ENCODE measurements at places on chromosomes 7 and 10.

DNA sequence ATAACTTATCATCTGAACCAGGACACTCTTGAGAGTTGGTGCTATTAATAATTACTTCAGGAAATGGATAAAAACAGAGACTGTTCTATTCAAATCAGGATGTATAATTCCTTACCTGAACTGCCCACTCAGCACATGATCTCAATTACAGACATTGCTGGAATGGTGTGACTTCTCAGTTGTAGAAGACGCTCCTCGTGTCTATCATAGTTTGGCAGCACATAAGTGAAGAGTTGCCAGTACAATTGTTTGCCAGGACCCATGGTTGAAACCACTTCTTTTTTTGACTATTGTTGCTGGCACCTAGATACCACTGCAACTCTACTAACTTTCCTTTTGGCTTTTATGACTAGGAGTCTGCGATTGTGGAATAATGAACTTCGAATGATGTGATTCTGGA is 105.4 kb downstream of the ZNF365 start:
- no peak for DNase-seq

GRCh38 chr10:66838656-66839055 is 87.2 kb upstream of the LRRTM3 start:
- DNase-seq = no peak

- no peak for DNase-seq
These were observed 309.2 kb downstream of the GFRA1 start for GRCh38 chr10:115963848-115964247.

DNA sequence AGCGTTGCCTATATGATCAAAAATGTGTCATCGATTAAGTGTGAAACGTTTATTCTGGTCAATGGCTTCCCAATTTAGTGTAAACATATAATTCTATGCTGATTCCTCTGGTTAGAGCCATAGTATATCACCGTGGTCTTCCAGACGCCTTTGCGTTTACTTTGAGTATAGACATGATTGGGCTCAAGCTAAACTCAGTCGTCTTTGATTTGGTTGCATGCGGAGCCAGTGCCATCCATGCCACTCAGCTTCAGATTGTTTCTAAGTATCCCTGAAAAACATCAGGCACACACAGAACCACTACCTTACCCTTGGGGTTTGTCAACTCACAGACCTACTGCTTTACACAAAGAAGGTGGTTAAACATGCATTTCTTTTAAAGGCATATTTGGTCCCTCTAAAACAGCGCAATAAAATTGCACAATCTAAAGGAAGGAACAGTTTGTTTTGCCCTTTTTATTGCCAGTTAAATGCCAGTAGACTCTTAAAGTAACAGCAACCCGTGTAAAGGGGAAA is 273.6 kb upstream of the KLF6 start:
- DNase-seq = no peak

- DNase-seq = no peak
These were observed 82.6 kb downstream of the CACNB2 start for GRCh38 chr10:18222866-18223265.

DNA sequence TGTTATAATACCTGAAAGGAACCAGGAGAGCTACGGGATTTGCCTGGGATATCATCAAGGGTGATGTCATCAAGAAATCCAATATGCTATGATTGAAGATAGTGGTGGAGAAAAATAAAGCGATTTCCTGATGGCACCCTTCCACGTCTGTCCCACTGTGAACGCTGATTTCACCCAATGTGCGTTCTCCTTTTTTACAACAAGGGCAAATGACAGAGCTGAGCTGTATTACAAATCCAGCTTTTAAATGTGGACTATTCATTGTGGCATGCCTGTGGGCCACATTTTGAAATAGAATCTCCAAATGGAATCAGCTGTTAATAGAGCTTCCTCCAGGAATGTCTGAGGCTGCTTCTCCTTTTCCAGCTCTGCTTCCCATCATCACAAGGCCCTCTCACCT is 23.3 kb downstream of the SLC13A4 start:
- DNase-seq = no peak

DNA sequence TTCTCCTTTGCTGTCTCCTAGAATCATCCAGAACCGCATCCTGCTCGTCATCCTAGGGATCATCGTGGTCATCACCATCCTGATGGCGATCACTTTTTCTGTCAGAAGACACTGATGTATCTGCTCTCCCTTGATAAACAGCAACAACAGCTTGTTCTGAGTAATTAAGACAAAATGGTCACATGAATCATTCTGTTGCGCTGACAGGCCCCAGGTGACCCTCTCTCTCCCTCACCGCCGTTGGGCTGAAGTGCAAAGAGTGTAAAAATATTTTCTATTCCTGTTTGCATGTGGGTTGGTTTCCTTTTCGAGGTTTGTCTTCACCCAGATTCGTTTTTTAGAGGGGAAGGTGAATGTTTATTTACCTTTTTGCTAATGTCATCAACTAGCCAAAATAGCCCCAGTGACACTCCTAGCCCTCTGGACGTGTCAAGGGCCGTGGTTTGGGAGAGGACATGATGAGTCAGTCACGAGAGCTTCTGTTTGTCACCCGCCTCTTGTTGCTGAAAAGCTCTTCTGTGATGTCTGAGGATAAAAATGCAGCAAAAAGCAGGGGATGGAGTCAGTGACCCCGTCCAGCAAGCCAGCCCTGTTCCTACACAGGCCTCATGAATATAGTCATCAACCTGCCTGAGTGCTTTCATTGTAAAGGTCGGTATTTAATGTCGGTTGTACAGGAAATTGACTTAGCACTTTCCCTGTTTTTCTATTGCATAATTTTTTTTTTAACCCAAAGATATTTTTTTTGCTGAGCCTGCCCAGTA is 134.6 kb upstream of the TCF7L2 start:
- DNase-seq = peak; percentile 36

DNA sequence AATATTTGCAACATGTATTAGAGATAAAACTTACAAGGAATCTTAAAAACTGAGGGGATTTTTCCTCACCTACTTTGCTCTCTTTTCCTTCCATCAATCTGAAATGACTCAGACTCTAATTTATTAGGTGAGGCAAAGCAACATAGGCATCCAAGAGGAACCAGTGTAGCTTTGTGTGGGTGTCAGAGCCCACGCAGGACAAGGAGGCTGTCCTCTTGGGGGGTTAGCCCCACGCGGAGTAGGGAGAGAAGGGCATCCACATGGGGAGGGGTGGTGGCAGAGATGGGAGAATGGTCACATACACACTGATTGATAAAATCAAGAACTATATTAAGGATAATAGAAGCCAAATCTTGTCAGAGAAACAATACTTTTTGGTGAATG is 33.8 kb upstream of the ARMS2 start:
- DNase-seq = no peak

- no peak for DNase-seq
These were observed 5.0 kb downstream of the ZRANB1 start for GRCh38 chr10:124946945-124947344.

DNA sequence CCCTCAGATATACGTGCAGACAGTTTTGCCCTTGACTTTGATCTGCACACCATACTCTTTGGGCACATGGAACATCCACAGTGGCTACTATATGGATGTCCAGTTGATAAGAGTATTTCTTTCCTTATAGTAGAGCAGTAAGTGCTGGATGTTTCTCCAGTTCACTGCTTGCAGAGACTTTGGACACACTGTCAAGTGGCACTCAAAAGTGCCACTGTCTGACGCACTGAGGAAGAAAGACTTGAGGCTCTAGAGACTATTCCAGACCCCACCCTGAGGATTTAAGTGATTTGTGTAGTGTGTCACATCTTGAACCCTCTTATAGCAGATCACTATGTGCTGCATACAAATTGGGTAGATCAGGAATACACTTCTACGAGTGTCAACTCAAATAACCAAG is 179.1 kb downstream of the GNAI1 start:
- no peak for DNase-seq

DNA sequence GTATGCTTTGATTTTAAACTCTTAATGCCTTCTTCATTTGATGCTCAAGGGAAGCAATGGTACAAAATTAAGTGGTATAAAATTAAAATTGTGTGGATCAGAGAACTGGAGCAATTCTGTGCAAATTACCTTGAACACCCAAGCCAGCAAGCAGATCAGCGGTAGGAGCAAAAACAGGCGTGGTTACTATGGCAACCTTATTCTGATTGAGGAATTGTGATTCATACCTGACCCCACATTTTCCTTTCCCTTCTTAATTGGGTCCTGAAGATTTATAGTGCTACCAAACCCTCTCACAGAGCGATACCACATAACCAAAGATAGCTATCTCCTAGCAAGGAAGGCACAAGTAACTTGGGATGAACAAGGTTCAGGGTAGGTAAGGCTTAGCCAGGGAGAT is 72.5 kb upstream of the FZD1 start:
- no peak for DNase-seq

GRCh38 chr10:122379537-122379936 is 5.0 kb downstream of the PLEKHA1 start:
- DNase-seq = no peak

GRCh38 chr10:70820976-70821750 is 5.4 kb downstream of the SGPL1 start:
- no peak for DNase-seq

DNA sequence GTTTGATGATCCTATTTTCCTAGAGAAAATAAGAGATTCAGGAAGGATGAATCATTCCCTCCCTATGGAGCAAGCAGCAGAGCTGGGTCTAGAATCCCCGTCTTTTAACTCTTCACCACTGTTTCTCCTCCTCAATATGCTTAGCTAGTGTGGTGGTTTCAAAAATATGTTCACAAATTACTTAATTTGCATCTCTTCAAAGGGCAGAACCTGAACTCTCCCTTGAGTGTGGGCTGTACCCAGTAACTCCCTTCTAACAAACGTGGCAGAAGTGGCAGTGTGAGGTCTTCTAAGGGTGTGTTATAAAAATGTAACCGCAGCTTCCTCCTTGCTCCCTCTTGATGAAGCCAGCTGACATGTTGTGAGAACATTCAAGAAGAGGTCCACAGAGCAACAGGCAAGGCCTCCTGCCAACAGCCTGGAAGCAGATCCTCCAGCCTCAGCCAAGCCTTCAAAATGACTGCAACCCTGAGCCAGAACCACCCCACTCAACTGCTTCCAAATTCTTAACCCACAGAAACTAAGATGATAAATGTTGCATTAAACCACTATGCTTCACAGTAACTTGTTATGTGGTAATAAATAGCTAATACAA is 36.6 kb downstream of the SRPK2 start:
- DNase-seq = peak; percentile 91

- DNase-seq = no peak
These were observed 56.7 kb downstream of the NPY start for GRCh38 chr7:24340727-24341126.

- DNase-seq = no peak
These were observed 64.5 kb downstream of the RAMP3 start for GRCh38 chr7:45221896-45222604.

DNA sequence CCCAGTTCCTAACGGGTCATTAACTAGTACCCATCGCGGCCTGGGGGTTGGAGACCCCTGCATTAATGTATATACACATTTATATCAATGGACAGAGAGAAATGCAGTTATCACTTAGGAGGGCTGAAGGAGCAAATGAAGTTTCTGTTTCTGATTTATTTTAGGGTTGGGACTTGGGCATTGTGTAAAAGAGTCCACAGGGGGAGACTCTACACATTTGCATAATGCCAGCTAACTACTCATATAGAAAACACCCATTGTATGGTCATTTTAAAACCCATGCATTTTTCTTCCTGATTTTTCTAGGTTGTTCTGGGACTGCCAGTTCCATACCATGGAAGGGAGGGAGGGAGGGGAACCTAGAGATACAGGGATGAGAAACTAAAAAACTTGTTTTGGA is 23.5 kb downstream of the BCCIP start:
- DNase-seq = no peak

GRCh38 chr7:31370609-31371008 is 30.1 kb upstream of the NEUROD6 start:
- no peak for DNase-seq

GRCh38 chr10:77537720-77538373 is 99.8 kb downstream of the KCNMA1 start:
- no peak for DNase-seq

DNA sequence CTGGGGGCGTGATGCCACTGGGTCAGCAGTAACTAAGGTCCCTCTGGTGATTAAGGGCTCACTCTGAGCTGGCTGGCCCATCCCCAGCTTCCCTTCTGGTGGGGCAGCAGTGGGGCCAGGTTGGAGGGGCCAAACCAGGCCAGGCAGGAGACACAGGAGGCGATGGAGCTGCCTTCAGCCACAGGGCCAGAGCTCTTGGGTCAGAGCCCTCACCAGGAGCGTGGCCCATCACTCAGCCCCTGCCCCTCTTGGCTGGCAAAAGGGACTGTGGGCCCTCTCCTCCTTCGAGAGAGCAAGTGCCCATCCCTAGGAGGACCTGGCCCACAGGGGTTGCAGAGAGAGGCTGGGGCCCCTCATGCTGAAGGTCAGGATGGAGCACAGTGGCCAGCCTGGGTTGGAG is 4.5 kb downstream of the KCNK18 start:
- DNase-seq = no peak

DNA sequence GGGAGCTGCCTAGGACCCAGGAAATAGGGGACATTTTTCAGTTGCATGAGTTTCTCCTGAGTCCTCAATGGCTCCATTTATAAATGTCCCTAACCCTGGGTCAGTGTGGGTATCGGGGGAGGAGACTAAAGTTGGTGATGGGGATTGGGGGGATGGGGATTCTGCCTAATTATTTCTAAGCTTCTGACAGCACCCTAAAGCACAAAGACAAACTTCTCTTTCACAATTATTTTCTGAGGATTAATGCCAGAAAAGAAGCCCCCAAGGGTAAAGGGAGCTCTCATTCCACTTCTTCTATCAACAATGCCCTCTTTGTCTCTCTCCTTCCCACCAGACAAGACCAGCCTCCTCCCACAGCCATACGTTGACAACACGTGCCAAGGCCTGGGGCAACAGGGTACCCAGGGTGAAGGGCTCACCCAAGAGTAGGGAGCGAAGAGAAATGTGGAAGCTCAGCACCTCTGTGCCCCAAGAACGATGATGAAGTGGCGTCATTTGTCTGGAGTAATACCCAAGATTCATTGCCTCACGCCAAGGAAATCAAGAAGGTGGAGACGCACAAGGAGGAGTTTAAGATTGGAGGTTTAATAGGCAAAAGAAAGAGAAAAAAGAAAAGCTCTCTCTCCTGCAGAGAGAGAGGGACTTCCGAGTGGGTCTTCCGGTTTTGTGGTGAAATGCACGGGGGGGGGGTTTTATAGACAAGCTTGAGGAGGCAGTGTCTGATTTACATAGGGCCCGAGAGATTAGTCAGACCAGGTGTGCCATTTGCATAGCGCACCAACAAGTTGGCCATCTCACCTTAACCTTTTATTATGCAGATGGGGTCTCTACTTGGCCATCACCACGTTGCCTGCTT is 14.4 kb upstream of the GJC3 start:
- DNase-seq = no peak

DNA sequence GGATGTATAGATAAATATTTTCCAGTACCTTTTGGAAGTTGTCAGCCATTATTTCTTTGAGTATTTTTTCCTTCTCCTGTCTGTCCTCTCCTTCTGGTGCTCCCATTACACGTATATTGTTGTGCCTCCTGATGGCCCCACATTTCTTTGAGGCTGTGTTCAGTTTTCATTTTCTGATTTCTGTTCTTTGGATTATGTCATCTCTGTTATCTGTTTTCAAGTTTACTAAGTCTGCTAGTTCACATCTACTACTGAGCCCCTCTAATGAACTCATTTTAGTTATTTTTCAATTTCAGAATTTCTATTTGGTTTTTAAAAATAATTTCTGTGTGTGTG is 16.3 kb downstream of the RBM33 start:
- no peak for DNase-seq

GRCh38 chr7:67311901-67312300 is 315.3 kb downstream of the TYW1 start:
- DNase-seq = no peak
